Activated CD4-positive, alpha-beta T cell treated with anti-CD3 and anti-CD28 coated beads for 48 hours (primary cell): ENCODE measurements at places on chromosomes 3 and 15.

DNA sequence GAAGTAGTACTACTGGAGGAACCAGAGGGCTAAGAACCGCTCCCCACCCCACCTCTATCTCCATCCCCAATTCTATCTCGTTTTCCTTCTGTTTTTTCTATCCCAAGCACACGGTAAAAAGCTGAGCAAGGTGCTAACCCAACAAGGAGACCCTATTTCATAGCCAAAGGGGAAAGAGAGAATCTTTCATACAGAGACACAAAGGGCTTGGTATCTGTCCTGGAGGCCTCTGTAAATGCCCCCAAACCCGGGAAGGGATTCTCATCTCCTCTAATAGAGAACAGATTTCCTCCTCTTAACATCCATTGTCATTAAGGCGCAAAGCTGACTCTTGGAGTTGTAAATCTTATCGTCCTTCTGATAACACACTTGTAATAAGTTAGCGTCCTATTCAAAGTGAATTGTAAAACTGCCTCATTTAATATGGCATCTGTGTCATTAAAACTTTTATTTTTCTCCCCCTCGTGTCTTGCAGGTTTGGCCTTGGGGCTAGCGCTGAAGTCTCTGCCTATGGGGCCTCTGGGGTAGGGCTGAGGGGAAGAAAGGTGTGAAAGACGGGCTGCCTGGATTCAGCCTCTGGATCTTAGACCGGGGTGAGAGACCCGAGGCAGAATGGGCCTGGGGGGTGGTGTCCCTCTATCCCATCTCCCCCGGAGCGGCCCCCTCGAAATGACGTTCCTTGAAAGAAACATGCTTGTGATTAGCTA is 12.1 kb downstream of the NR2F2 start:
- no peak for DNase-seq

DNA sequence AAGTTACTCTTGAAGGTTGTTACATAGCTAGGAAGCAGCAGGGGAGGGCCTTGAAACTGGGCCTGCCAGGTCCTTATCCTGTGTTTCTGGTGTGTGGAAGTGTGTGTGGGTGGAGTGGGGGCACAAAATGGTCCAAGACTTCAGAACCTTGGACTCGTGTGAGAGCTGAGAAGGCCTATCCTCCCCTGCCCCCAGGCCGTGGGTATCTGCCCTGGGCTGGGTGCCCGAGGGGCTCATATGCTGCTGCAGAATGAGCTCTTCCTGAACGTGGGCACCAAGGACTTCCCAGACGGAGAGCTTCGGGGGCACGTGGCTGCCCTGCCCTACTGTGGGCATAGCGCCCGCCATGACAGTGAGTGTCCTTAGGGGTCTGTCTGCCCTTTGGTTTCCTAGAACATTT is 4.5 kb downstream of the CHRD start:
- no peak for DNase-seq

DNA sequence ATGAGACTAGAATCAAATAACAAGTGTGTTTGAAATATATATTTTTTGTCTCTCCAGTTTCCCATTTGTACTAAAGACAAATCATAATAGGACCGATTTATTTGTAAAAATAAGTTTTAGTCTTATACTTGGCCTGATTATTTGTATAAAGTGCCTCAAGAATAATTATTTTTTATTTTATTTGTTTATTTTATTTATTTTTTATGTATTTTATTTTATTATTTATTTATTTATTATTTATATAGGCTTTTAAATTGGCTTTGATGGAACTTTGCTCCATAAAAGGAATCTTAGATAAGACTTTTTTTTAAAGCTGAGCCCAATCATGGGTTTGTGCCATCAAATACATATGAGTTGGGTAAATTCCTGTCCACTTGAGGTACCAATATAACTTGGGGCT is 22.2 kb upstream of the ZNF80 start:
- DNase-seq: no peak

DNA sequence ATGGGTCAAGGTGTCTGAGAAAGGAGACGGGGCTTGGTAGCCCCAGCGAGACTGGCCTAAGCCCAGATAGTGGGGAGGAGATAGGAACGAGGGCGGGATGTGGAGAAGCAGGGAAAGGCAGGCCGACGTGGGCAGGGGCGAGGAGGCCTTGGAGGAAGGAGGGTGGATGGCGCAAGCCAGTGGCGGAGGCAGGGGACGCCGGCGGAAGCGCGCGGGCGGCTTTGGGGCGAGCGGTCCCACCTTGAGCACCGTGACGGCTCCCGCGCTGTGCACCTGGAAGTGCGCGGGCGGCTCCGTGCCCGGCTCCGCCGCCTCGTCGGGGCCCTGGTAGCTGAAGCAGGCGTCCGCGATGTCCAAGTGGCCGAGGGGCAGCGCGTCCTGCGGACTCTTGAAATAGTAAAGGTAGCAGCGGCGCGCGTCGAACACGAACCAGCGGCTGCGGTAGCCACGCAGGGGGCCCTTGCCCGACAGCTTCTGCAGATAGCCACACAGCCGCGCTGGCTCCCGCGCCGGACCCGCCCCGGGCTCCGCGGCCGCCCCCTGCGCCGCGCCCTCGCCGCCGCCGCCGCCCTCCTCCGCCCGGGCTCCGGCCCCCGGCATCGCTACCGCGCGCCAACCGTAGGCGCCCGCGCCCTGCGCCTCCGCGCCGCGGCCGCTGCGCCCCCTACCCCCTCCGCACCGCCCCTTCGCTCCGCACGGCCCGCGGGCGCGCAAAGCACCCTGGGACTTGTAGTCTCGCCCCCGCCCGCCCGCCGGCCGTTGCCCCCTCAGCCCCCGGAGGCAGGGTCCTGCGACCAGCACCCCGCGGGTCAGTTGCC is at the start of gene TBC1D2B:
TBC1D2B (minus strand) TSS at position 659 of the 818 bp plus-strand sequence; CDS start at position 600, 59 bp downstream.
- peak; percentile 77 for DNase-seq

DNA sequence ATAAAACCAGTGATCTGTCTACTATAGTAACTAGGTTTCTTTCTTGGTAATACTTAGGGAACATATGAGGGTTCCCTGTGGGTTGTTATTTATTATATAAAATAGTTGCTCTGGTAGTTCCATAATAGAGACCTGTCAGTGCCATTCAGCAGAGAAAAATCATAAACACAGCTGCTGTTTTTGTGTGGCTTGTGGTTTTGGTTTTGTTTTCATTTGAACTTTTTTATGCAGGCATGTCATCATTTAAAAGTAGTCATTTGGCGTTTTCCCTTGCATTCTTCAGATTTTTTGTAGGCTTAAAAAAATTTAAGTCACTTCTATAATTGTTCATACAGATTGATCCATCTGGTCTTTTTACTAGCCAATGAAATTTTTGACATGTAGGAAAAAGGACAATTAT is 47.9 kb downstream of the PIK3CA start:
- no peak for DNase-seq

GRCh38 chr3:21170964-21171363 is 580.0 kb downstream of the ZNF385D start:
- no peak for DNase-seq

DNA sequence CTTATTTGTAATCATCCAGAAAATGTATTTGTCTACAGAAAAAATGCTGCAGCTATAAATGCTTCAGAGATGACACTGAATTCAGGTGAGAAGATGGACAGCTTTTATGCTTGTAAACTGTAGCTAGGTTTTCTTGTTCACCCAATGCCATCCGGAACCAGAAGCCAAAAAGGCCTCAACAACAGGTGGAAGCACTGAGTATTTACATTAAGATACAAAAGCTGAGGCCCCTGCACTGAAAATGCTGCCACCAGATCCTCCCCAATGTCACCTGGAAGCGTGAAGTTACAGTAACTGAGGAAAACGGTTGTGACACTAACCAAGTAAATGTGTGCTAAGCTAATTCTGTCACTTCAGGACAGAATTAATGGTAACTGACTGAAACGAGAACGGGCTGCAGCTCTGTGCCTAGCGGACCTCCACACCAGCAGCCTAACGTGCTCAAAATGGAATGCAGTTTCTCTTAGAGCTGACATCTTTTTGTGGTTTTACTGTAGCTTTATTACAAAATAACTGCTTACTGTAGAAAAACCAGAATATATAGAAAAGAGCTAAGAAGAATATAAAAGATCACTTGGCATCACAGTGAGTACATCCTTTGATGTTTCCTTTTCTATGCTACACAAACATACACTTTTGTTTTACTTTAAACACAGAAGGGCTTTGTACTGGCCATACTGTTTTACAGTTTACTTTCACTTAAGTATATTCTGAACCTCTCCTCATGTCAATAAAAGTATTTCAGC is 7.6 kb downstream of the CHSY1 start:
- DNase-seq: no peak

DNA sequence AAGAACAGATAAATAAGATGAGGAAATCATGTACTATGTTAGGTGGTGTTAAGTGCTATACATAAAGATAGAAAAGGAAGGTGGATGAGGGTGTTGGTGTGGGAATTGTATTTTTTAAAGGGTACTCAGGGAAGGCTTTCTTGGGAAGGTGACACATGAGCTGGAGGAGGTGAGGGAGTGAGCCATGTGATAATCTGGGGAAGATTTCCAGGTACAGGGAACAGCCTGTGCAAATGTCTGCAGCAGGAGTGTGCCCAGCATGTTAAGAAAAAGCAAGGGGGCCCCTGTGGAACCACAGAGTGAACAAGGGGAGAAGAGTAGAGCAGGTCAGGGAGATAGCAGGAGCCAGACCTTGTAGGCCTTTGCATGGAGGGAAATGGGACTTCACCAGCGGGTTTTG is 175.6 kb downstream of the SSR3 start:
- no peak for DNase-seq

DNA sequence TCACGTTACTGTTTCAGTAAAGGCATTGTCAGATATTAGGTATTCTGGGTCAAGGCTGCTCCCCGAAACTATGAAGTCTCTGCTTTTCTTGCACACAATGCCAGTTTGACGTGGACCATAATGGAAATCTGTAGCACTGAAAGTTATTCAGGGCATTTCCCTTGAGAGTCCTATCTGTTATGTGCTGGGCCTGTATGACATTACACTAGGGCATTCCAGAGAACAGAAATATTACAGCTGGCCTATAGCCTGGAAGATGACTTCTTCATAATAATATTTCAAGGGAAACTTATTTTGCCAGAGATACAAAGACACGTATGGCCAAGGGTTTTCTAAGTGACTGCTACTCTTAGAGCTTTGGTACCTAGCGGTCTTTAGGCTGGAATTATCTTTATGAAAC is 613.6 kb upstream of the CBLB start:
- no peak for DNase-seq

- no peak for DNase-seq
These were observed 122.3 kb upstream of the PTPRG start for GRCh38 chr3:61439122-61439458.

DNA sequence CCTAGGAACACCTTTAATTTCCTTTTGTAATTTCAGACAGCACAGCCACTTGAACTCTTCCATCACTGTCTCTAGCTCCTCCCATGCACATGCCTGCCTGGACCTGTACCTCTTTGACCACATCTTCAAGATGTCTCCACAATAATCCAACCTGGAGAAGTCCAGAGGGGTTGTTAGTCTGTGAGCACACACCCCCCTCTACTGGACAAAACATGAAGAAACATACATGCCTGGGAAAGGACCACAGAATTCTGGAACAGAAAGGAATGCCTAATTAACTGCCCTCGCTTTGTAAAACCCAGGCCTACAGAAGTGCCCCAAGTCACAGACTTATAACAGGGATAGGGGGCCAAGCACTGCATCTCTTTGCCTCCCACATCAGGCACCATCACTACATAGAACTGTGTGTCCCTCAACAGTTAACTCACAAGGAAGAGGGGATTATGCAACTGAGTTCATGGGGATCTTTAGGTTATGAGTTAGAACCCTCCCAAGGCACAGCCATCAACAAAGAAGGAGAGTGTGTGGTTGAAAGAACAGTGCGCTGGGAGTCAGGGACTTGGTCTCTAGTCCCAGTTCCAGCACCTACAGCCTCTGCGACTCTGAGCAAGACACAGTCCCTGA is 61.7 kb downstream of the FMN1 start:
- peak; percentile 15 for DNase-seq

GRCh38 chr3:114741066-114741465 is 406.0 kb downstream of the ZBTB20 start:
- no peak for DNase-seq

GRCh38 chr3:100361897-100362296 is 27.3 kb downstream of the NIT2 start:
- DNase-seq: no peak

- no peak for DNase-seq
These were observed 404.9 kb upstream of the ALCAM start for GRCh38 chr3:104961851-104962250.

DNA sequence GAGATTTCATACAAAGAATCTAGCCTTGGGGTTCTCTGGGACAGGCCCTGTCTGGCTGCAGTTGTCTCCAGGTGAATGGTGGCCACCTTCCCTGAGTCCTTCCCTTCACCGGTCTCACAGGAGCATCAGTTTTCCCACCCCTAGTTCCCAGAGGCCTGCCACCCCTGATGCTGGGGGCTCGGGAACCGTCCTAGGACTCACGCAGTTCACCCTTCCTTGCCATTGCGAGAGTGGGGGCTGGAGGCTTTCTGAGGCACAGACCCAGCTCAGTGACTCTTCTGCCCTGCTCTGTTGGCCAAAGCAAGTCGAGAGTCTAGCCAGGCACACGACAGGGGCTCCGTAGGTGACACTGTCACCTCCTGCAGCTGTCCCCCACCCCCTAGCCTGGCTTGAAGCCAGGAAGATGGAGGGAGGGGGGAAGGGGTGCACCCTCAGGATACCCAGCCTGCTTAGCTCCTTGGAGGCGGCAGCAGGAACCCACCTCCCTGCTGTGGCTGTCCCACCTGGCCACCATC is 130.3 kb downstream of the NUP210 start:
- DNase-seq: no peak

DNA sequence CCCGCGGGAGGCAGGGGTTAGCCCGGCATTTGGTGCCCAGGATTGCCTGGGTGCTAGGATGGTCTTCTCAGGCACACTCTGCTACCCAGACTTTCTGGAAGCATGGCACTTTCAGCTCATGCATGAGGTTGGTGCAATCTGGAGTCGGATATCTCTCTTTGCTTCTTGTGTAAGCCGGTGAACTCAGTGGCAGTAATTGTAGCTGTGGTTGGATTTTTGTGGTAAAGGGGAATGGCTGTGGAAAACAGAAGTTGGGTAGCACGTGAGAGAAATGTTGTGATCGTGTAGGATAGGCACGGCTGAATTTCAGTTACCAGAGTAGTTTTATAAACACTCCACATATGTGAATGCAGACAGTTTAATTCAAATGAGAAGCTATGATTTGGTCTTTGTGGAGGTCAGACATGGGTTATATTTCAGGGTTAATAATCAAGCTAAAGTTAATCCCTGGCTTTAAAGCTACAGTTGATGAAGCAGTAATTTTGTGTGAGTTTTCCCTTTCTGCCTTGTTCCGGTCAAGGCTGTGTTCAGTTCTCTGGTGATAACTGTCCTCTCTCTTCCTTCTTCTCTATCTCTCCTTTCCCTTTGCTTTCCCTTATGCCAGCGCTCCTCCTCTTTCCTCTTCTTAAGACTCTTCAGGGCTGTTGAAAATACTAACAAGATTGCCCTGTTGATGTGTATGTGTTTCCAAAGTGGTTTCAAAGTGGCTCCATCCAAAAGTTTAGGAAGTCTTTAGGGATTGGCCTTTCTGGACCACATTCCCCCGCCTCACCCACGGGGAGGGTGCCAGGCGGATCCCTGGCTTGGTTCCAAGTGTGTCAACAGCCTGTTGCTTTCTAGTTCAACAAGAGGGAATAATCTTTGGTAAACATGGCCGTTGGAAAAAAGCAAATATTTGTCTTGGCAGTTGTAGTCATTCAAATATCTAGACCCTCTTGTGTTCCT is 404.6 kb upstream of the C2CD4B start:
- DNase-seq: no peak
